ENCODE measurements at places on chromosomes 4 and X.
A peak's percentile ranks its signal among the peaks of the same experiment; 100 is the strongest.

DNA sequence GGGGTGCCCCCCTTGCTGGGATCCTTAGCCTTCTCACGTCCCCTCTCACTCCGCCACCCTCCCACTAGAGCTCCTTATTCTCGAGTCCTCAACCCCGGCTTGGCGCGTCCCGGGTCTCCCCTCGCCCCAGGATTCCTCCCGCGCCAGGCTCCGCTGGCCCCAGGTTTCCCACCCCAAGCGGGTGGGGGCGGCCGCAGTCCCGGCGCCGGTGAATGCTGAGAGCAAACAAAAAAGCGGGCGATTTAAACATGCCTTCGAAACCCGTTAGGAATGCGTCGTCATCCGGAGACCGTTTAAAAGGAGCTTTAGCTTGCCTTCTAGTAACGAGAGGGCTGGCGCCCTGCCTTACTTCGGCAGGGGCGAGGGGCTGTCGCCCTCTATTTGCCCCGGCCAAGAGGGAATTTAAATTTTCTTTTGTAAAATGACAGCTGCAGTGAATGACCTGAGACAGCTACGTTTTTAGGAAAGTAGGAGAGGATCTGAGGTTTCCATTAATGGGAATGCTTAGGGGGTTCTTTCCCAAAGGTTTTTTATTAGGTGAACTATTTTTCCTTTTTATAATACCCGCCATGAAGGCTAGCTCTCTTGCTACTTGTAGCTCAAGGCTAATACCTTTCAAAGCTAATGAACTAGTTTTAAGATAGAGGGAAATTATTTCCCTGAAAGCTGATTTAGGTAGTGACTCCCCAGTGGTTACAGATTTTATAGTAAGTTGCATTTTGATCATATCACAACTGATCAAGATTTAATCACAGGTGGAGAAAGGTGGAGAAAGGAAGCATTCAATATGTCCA, 3.1 kb downstream of the JADE1 start:
- DNase-seq = peak; percentile 81

DNA sequence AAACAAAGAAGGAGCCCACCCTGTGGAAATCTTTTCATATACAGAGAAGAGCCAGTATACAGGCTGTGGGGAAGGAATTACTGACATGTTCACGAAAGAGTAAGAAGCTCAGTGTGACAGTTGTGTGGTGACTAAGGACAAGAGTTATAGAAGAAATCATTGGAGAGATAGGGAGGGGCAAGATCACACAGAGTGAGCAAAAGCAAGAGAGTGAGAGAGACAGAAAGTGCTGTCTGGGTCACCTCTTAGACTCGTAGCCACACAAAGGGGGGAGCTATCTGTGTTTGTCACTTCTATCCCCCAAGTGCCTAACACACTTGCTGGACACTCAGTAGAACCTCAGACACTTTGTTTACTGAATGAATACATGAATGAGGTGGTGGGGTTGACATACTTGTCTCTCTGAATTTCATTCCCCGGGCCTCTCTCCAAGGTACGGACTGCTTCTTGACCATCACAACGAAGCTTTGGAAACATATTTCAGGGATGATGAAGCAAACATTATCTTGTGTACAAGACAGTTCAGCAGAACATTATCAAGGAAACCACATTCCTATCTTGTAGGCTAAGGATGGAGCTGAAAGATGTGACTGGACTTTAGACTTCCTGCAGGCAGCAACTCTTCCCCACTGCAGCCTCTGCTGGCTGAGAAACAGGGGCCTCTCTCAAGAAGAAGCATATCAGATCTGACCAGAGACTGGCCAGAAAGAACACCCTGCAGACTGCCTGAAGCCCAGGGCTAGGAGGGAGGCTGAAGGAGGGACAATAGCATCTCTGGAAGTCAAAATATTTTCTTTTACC, 168.2 kb downstream of the AMELX start:
- DNase-seq = no peak

- no peak for DNase-seq
Observed at GRCh38 chr4:24521544-24521943, 62.8 kb downstream of the DHX15 start.

DNA sequence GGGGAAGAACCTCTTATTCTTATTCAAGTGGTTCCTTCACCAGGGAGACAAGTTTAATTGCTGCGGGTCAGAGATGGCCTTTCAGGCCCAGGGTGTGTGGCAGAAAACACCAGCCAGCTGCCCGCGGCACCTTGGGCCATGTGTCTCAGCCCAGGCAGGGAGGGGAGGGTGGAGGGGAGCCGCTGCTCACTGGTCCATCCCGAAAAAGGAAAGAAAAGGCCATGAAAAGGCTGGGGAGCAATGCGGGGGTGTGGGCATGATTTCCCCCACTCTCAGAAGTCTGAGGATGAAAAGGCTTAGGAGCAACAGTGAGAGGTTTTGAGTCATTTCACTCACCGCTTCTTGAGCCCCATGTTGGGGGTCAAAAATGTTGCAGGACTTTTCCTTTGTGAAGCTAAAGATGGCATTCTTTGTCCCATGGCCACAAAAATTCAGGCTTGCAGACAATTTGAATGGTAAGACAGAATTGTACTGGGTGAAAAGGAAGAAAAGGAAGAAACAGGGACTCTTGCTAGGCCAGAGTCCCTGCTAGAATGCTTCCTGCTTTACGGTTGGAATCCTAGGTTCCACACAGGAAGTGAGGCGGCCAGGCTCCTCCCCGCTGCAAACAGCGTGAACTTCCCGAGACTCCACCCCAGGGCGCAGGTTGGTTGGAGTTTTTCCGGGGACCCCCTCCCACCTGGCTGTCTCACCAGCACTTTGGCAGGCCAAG, 17.4 kb upstream of the FAM47E start:
- no peak for DNase-seq

GRCh38 chrX:10855845-10856244, 235.5 kb upstream of the MID1 start:
- DNase-seq = no peak

- no peak for DNase-seq
Observed at GRCh38 chrX:101385795-101386541, at the start of gene BTK. Gene BTK, minus strand, starts transcription at chrX:101386191. Its CDS starts 10,907 bp downstream, at chrX:101375284.

- no peak for DNase-seq
Observed at GRCh38 chr4:3486541-3487540, 23.7 kb downstream of the DOK7 start.

- peak; percentile 89 for DNase-seq
Observed at GRCh38 chrX:46582966-46583365, 9.4 kb downstream of the CHST7 start.

DNA sequence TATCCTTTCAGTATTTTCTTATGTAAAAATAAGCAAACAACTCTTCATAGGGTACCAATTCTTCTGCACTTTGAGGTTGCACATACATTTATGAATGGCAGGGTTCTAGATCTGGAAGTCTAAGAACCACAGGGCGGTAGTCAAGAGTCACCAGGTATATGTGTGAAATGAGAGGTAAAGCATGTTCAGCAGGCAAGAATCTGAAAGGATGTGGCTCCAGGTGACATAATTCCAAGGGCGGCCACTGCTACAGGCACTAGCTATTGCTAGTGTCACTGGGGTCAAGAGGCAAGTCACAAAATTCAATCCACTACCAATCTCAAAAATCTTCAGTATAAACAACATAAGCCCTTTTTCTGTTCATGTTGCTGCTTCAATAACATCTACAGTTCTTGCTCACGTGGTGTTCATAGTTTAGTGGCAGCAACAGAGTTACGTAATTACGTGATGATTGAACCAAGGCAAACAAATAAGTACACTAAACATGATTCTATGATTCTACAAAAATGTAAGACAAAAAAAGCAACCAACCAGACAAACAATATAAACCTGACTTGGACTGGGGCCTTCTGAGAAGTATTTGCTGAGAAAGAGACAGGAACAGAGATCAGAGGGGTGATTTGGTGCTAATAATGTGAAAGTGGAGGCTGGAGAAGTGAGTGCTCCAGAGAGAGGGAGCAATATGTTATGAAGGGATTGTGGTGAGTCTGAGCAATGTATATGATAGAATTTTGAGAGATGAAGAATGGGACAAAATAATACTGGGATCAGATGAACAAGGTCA, 101.7 kb downstream of the NAA11 start:
- DNase-seq = no peak

DNA sequence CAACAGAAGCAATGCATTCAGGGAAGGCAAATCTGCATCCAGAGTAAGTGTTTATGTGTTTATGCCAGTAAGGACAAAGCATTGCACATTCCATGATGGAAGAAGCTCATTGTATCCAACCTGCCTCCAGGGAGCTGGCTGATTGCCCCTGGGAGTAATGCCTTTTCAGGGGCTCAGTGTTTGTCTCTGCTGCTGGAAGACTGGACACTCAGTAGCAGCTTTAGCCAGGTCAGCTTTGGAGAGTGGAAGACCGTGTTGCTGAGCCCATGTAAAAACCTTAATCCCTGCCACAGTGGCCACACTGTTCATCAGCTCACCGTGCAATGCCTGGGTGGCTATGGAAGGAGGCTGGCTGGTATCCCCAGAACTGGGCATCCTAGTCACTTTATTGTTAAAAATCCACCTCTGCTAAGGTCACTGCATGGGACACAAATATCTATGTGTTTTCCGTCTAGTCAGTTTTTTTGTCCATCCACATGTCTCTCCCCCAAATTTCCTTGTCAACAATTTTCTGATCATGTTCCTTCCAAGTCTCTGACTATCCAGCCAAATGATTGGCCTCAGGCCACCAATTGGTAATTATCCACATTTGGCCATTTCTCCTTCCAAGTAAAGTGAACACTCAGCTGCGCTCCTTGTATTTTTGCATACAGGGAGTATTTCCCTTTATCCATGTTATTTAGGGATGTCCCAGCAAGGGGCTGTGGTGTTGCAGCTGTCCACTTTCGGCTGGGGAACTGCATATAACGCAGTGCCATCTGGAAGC, 2044.5 kb upstream of the AGA start:
- no peak for DNase-seq

- DNase-seq = no peak
Observed at GRCh38 chrX:124805486-124805885, 459.1 kb downstream of the SH2D1A start.

DNA sequence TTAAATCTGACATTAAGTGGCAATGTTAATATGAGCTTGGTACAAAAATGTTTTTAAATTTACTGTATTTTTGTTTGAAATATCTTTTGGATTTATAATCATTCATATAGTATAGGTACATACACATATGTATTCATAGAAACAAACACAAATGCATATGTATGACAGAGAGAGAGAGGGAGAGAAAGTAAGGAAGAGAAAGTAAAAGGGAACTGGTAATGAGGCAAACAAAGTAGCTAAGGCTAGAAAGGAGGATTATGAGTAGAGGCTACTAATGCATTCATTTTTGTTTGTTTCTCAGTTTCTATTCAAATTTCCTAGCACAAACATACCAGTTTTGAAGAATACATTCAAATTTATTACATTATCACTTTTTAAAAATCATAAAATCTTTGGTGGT, 132.4 kb downstream of the GLRA3 start:
- no peak for DNase-seq

- peak; percentile 84 for DNase-seq
Observed at GRCh38 chrX:129577473-129577872, 37.4 kb downstream of the OCRL start.

DNA sequence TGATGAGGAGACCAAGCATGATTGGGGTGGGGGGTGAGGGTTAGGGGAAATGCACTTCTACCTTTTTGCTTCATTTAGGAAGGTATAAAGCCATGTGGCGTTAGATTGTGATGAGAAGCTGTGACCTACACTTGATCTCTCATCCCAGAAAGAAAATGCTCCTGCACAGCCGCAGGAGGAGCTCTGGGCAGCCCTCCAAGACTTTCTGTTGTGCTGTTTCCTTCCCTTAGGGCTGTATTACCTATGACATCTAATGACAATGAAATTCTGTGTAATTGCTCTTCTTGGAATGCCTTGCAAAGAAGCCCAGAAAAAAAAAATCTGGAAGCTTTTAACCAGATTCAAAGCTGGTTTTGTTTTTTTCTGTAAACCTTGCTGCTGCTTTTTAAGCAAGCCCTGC, 13.4 kb downstream of the PRPS2 start:
- DNase-seq = no peak

- DNase-seq = no peak
Observed at GRCh38 chr4:84366161-84366560, 132.9 kb downstream of the NKX6-1 start.

DNA sequence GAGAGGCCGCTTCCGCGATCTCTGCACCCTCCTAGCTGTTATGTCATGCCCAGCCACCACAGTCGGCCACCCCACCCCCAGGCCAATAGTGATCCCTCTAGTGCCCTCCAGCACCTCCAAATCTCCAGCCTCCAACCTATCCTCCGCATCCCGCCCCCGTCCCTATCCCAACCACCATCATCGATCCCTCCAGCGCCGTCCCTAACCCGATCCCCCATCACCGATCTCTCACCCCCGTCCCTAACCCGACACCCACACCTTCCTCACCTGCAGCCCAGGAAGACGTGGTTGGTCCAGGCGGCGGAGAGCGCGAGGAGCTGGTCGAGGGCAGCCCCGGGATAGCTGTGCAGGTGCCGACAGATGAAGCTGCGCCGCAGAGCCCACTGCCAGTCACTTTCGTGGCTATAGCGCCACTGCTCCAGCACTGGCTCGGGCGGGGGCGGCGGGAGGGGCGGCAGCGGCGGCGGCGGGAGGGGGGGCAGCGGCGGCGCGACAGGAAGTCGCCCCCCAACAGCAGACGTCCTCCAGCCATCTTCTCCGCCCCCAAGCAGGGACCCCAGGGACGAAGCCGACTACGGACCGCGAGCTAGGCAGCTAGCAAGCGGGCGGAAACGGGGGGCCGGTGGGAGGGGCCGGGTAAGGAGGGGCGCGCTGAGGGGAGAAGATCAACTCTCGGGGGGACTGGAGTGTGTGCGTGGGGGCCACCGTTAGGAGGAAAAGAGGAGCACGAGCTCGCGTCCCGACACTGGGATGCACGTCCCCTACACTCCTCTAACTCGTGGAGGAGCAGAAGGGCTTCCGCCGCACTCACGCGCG, 552 bp downstream of the NKRF start:
- no peak for DNase-seq

- no peak for DNase-seq
Observed at GRCh38 chr4:76809594-76810305, 88.2 kb downstream of the SOWAHB start.

DNA sequence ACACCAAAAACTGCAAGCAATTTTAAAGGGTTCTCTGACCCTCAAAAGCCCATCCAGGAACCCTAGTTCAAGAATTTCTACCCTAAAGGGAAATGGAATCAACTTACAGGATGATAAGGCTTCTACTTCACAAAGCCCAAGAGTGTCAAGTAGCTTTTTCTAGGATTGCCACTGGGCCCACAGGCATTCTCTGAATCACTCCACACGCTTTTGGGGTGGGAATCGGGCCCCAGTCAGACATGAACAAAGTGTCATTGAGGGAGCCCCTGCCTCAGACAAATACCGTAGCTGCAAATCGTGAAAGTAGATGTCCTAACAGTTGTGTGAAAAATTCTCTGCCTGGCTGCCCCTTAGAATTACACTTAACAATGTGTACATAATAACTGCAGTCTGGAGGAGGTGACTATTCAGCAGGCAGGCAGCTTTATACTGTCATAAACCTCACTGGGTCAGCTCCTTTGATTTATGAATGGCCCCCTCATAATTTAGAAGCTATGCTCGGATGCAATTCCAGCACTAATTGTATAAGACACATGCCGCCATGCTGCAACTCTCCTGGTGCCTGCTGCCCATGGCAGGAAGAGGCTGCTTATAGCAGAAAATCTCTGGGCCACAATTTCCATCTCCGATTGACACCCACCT, 36.7 kb downstream of the CHRDL1 start:
- DNase-seq = no peak

GRCh38 chr4:72486991-72487390, 82.0 kb downstream of the ADAMTS3 start:
- DNase-seq = no peak

Measured in astrocyte of the spinal cord (primary cell).